Osteoblast (primary cell): ENCODE measurements at places on chromosomes 7 and 10.
A peak's percentile ranks its signal among the peaks of the same experiment; 100 is the strongest.

GRCh38 chr10:35237766-35238512 lies 98.4 kb upstream of the CCNY start:
- no peak for DNase-seq

DNA sequence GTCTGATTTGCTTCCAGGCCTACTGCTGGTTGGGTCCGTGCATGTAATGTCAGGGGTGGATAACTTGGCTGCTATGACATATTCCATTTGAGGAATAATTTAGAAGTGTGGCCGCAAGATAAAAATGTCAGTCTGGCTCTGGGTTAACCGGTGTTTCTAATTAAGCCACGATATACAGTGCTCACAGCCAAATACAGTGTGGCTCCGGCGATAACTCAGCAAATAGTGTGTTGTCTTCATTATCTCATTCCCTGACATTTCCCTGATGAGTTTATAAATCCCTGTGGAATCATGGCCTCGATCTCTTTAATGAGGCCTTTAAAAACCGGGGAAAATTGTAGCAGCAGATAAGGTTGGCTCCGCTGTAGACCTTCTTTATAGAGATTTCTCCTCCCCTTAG lies 1125.0 kb downstream of the TYW1 start:
- no peak for DNase-seq

DNA sequence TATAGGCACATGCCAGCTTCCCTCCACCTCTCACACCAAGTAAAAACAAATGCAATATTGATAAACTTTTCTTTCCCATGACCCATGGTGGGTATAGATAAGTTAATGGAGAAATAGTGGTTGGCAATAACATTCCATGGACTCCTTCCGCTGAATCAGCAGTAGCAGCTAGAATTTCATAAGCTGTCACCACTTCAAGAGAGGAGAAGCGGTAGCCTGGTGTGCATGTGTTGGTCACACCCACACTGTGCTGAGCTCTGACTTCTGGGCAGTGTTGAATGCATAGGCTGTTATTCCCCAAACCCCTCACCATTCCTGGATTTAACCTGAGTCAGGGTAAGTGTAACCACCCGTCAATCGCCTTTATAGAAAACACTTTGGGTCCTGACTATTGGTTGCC lies 32.5 kb upstream of the BMPER start:
- no peak for DNase-seq

DNA sequence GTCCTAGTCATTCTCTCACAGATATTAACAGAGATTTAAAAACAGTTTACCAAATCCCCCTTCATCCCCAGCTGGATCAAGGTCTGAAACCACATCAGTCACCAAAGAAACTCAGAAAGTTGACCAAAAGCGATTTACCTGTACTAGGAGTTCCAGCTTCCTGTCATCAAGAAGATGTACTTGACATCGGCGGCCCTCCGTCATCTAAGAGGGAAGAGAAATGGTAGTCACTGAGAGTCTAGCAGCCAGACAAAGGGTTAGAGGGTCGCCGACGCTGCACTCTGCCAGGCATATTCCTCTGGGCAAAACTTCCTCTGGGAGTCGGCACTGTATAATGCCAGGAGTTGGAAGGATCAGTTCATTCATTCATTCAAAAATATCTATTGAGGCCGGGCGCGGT lies 271.9 kb downstream of the PRPF18 start:
- DNase-seq: peak; percentile 65

- DNase-seq: no peak
These were observed 464.9 kb upstream of the NRP1 start for GRCh38 chr10:33799281-33799943.

GRCh38 chr7:129354428-129355157 lies 79.6 kb upstream of the STRIP2 start:
- DNase-seq: no peak

- DNase-seq: no peak
These were observed 32.8 kb upstream of the MYO3A start for GRCh38 chr10:25901199-25901598.

- no peak for DNase-seq
These were observed 30.5 kb downstream of the NRP1 start for GRCh38 chr10:33303988-33304387.

DNA sequence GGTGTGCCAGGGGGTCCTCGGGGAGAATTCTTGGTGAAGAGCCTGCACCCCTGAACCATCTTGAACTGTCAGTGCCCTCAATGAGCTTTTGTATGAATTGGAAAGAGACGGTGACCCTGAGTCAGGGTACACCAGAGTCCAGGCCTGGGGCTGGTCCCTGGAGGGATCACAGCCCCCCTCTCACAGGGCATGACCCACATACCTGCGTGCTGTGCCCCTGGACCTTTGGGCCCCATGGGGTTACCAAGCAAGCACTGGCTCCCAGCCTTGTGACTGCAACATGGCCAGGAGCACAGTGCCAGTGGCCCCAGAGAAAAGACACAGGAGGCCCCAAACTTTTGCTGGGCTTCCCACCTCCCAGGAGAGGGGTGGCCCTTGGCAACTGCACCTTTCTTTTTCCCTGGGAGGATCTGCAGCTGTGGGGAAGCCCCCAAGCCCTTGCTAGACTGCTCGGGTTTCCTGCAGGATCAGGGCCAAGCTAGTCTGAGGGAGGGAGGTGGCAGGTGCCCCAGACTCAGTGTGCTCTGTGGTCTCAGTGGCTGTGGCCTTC lies 153.5 kb downstream of the ZNF248 start:
- no peak for DNase-seq

DNA sequence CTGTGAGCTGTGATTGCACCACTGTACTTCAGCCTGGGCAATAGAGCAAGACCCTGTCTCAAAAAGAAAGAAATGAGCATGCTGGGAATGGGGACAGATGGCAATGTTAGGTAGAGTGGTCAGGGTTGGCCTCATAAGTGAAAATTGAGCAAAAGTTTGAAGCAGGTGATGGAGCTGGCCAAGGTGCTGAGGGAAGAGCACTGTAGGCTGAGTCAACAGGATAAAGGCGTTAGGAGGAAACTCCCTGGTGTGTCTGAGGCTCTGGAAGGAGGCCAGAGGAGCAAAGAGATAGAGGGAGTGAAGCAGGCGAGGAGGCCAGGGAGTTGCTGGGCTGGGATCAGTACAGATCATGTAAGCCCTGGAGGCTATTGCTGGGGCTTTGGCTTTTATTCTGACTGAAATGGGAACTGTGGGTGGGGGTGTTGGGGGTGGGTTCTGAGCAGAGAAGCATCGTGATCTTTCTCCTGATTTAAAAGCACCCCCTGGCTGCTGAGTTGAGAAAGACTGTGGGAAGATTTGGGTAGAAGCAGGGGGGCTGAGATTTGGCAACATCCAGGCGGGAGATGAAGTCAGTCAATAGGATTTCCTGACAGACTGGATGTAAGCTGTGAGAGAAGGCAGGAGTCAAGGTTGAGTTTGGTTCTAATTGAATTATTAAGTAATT lies 52.5 kb upstream of the VKORC1L1 start:
- DNase-seq: no peak

- no peak for DNase-seq
These were observed 58.4 kb downstream of the TMEM209 start for GRCh38 chr7:130146693-130147405.

GRCh38 chr10:1597370-1598146 lies 139.8 kb downstream of the ADARB2 start:
- DNase-seq: no peak

GRCh38 chr7:27181795-27182275 lies 3.2 kb downstream of the HOXA11 start:
- peak; percentile 93 for DNase-seq

GRCh38 chr7:11341285-11341944 lies 367.7 kb downstream of the PHF14 start:
- no peak for DNase-seq

- DNase-seq: peak; percentile 99
These were observed 142.9 kb upstream of the ZMIZ1 start for GRCh38 chr10:78925800-78926319.

GRCh38 chr7:55044791-55045190 lies 26.0 kb downstream of the EGFR start:
- DNase-seq: no peak

- DNase-seq: no peak
These were observed 914 bp downstream of the SDHAF3 start for GRCh38 chr7:97118306-97118917.

- no peak for DNase-seq
These were observed 55.4 kb upstream of the FAM3C start for GRCh38 chr7:121451367-121452094.

- no peak for DNase-seq
These were observed 83.9 kb downstream of the PIP4K2A start for GRCh38 chr10:22630234-22631174.

DNA sequence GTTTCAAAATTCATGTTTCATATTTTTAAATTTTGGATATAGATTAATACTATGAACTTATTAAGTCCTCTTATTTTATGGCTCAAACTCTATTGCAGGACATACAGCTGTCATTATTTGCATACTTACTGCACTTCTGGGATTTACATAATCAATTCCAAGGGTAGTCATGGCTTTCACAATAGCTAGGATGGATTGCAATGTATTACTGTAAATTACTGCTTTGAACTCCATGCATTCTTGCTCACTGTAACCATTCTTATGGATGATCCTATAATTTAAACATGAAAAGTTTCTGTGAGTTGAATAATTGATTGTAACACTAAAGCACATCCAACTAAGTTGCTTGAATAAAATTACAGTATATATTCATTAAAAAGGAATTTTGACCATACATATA lies 23.5 kb downstream of the GNAT3 start:
- no peak for DNase-seq

GRCh38 chr10:17116193-17116592 lies 13.4 kb downstream of the CUBN start:
- DNase-seq: no peak

DNA sequence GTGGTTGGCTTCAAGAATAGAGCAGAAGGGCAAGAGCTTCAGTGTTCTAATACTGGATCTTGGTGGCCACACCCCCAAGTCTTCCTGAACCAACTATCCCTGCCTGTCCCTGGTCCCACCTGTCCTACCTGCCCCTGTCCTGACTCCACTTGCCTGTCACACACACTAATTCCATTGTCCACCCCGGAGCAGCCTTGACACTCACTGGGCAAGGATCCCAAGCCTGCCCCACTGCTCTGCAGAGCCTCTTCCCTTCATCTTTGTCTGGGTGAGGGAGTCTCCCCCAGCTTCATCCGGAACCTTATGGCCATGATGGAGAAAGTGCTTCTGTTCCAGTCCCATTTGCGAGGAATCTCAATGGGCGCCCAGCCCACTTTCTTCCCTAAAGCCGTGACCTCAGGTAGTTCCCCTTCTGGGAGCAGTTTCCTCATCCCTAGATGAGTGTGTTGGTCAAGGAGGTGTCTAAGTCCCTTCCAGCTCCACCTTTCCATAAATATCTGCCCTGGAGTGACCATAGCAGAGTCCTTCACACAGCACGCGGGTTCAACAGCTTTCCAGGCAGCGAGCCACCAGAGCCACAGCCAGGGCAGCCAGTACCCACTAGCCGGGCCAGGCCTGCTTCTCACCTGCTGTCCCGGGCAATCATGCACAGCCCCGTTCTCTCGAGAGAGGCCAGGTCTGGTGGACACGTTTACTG lies 61.5 kb downstream of the VIPR2 start:
- DNase-seq: no peak

- peak; percentile 77 for DNase-seq
These were observed 273.3 kb upstream of the LRGUK start for GRCh38 chr7:133853706-133854276.

DNA sequence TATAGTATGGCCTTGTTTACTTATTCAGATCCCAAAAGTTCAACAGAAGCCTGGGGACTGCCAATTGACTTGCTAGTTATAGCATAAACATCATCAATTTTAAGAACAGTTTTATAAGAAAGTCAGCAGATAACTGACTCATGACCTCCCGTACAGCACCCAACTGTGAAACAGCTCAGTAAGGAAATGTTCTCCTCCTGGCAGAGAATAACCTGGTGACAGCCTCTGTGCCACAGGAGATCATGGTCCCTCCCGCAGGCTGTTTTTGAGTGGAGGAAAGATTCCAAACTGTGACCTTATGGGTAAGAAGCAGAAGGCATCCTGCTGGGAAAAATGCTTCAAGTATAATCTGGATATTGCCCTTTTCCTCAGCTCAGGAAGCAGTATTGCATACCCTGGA lies 182.5 kb downstream of the SEMA3D start:
- no peak for DNase-seq

DNA sequence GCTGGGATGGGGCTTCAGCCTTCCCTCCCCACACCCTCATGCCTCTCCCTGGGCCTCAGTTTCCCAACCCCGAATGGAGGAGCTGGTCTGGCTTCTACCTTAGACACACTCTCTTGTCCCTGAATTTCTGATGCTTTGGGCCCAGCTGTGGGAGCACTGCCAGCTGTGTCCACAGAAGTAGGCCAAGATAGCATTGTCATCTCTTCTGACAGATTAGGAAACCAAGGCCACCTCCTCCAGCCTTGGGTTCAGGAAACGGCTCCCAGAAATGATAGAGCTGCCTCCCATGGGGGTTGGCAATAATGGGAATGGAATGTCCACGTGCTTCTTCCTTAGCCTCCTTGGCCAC lies 1.3 kb downstream of the PPIF start:
- DNase-seq: no peak

GRCh38 chr7:47470567-47471357 lies 111.1 kb downstream of the TNS3 start:
- peak; percentile 48 for DNase-seq

DNA sequence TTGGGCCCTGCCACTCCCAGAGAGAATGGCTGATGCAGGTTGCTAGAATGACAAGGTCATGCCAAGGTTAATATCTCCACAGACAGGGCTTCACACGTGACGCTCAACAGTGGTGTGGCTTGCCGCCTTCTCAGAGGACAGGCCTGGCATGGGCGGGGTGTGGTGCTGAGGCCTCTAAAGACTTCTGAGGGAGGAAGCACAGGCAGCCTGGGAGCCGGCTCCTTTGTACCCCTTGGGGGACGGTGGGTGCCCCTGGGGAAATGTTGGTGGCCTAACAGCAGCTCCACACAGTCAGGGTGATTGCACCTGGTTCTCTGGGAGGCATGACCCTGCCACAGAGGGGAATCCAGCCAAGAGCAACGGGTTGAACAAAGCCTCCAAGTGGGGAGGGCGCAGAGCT lies 115.1 kb downstream of the PKD1L1 start:
- DNase-seq: no peak

GRCh38 chr10:30185916-30186315 lies 126.5 kb upstream of the JCAD start:
- DNase-seq: peak; percentile 93

DNA sequence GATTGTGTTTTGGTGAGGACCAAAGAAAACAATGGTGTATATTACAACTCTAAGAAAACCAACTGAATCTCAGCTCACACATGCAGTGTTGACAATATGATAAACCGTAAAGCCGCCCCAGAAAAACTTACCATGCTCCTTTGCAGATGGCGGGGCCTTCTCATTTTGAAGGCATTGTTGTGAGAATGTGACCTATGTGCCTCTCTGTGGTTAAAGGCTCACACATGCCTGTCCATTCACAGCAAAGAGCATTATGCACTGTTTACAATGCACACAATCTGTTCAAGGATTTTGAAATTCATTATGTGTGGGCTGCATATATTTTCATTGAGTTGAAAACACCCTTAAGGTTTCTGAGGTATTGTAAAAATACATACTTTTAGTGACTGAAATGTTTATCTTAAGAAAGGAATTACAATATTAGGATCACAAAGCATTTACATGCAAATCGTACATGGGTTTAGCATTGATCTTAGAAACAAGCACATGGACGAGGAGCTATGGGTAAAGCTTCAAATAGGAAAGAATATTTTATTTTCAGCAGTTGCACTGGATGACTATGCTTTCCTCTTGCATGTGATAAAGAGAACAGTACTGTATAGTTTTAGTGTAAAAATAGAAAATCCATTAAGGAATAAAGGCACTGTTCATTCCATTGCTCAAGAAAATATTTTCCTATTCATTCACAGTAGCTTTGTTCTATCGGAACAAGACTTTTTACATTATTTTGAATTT lies 334.3 kb downstream of the ARL4A start:
- no peak for DNase-seq
